ENCODE measurements at places on chromosomes 7 and 10.

DNA sequence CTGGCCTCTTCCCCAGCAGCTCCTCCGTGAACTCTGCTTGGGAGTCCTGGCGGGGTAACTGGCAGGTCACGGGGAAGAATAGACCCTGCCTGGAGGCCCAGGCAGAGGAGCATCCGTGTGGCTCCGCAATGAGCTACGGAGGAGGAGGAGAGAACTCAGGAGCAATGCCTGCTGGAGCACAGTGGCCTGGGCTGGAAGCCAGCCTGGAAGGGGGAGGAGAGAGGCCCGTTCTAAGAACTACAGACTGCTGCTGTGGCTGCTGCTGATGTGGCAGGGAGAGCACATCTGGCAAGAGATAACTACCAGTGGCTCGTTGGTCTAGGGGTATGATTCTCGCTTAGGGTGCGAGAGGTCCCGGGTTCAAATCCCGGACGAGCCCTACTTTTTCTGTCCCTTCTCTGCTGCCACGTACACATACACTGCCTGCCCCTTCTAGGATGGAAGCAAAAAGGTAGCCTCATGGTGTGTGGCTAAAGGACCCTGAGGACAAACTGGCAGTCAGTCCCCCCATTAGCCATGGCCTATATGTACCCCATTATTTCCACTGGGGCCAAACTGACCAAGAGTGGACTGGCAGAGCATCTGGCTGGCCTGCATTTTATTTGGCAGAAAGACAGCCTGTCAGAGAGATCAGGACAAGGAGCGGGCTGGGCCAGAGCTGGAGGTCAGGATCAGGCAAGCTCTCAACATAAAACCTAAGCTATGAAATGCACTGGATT is 7.7 kb upstream of the OPN1SW start:
- peak; percentile 37 for DNase-seq

DNA sequence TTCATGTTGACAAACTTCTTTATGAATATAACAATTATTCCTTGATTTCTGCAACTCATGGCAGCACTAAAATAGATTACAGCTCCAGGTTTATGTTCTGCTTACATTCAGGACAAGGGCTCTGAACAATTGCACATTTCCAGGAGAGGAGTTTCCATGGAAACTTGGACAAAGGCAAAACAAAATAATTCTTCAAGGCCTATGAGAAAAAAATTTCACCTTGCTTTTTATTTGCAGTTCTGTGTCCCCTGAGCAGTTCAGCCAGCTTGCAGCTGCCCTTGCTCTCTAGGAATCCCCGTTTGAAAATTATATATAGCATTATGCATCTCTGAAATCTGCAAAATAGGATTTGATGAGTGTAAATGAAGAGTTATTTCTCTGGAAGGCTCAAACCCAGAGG is 71.7 kb downstream of the ARL4A start:
- DNase-seq: no peak

GRCh38 chr10:87603196-87603595 is 56.5 kb upstream of the PAPSS2 start:
- DNase-seq: no peak

DNA sequence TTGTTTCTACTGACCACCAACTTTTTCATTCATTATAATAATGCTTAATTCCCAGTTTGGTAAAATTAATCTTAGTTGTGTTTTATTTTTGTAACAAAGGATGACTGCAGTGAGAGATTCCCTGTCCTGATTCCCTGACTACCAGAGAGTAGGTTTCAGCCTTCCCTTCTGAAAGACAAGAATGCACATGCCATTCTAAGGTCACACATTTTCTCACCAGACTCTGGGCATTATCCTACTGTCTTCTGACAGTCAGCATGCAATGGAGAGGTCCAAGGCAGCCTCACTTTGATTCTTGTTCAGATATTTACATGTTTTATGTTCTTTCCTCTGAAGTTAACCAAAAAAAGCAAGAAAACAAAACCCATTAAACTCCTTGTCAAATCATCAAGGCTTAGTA is 372.7 kb upstream of the CDC14C start:
- no peak for DNase-seq

GRCh38 chr10:34029455-34029854 is 695.0 kb upstream of the NRP1 start:
- DNase-seq: no peak

GRCh38 chr7:96327429-96327828 is 5.5 kb upstream of the SLC25A13 start:
- DNase-seq: no peak

DNA sequence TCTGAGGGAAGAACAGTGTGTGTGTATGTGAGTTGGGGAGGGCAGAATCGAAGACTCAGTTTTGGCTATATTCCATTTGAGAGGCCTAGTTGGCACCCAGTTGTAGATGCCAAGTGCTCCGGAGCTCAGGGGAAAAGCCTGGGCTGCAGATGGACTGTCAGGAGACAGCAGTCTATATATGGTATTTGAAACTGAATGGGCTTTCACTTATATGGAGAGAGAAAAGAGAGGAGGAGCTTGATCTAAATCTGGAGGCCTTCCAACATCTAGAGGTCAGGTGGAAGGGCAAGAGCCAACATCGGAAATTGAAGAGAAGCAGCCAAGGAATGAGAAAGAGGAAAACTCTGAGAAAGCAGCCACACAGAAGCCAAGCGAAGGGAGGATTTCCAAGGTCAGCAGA is 350.8 kb upstream of the BMPER start:
- no peak for DNase-seq

- DNase-seq: no peak
Measured at GRCh38 chr7:110621289-110621688, 469.6 kb upstream of the LRRN3 start.

DNA sequence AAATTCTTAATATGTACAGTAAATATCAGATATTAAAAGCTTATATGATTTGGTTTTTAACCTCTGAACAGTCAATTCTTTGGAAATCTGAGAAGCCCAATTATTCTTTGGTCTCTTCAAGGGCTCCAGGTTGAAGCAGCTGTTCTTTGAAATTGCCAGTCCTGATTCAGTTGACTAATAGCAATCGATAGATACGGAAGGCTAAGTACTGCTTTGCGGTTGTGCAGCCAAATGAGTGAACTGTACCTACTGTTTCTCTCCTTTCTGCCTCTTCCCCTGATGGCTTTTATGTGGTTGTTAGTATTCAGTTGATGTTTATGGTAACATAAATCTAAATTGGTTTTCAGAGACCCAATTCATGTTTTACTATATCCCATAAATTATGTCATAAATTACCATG is 103.1 kb upstream of the RPA3 start:
- DNase-seq: no peak

DNA sequence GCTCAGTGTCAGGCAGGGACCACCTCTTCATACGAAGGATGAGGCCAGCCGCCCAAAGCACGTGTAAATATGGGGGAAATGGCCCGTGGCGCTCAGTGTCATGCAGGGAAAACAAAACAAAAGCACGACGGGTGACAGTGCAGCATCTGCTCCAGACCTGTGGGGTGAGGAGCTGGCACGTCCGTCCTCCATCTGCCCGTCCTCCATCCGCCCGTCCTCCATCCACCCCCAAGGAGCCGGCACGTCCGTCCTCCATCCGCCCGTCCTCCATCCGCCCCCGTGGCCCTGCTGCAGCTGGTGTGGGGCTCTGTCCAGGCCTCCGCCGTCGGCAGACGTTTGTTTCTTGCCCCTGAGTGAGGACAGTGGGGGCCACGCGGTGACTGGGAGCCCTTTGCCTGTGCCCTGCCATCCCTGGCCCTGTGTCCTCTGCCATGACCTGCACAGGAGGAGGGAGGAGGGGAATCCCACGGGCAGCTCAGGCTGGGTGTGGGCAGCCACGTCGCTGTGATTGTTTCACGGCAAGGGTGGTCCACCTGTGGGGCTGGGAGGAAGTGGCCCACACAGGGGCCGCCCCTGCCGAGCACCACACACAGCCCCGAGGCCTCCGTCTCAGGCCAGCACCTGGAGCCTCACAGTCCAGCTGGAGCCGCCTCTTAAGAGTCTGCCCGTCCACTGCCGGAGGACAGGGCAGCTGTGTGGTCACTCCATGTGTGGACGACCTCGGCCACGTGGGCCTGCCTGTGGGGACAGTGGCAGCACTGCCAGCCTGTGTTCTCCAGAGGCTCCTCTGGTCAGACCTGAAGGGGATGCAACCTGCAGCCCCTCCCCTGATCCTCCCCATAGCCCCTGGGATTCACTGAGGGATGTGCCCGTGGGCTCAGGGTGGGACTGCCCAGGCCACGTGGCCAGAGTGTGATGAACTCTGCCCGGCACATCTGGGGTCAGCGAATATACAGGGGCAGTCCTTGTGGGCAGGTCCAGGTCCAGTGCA is 38.2 kb upstream of the DPYSL4 start:
- no peak for DNase-seq

GRCh38 chr10:122500726-122501125 is 39.4 kb downstream of the HTRA1 start:
- DNase-seq: no peak

- no peak for DNase-seq
Measured at GRCh38 chr7:147498081-147498480, 1092.5 kb upstream of the C7orf33 start.

DNA sequence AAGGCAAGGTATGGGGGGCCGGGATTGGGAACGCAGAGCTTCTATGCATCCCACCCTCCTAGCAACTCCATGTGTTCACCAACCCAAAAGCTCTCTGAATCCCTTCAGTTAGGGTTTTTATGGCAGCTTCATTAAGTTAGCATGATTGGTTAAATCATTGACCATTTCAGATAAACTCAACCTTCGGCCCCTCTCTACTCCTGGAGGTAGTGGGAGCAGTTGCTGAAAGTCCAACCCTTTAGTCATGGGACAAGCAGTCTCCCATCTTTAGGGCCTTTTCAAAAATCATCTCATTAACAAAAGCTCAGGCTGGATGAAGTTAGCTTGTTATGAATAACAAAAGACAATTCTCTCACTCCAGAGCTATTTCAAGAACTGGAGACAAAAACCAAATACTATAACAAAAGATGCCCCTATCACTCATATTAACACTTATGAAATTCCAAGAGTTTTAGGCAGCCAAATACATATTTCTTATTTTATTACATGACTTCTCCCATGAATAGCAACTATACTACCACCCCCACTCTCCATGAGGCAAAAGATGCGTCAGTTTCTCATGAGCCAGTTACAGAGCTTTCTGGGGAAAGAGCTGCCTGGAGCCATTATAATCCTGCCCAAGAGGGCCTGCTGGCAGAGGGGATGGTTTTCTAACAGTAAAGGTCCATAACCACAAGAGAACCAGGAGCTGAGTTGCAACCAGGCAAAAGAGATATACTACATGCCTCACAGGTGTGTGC is 44.6 kb downstream of the SLC16A12 start:
- DNase-seq: no peak

GRCh38 chr7:4650433-4651047 is 31.6 kb upstream of the FOXK1 start:
- no peak for DNase-seq

GRCh38 chr10:74111799-74112198 is 38.8 kb downstream of the AP3M1 start:
- DNase-seq: no peak

GRCh38 chr7:77980087-77980713 is 181.6 kb downstream of the PHTF2 start:
- DNase-seq: no peak

GRCh38 chr7:43211693-43212092 is 99.2 kb downstream of the HECW1 start:
- no peak for DNase-seq

DNA sequence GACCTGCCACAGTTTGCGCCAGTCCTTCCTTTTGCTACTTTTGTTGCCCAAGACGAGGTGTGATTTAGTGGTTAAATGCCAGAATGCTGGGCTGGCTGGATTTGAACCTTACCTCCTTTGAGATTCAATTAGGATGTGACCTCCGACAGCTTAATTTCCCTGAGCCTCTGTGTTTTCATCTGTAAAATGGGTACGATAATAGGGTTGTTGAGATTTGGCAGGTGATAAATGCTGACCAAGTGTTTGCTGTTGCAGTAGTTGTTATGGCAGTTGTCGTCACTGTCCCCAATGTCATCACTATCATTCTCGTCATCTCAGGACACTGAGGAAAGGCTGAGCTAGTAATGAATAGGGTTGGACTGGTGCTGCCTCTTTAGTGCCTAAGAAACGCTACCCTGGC is 61.1 kb downstream of the GRK5 start:
- DNase-seq: no peak

GRCh38 chr7:46603780-46604179 is 682.7 kb upstream of the IGFBP3 start:
- no peak for DNase-seq

GRCh38 chr7:18960725-18961124 is 156.7 kb downstream of the TWIST1 start:
- no peak for DNase-seq

DNA sequence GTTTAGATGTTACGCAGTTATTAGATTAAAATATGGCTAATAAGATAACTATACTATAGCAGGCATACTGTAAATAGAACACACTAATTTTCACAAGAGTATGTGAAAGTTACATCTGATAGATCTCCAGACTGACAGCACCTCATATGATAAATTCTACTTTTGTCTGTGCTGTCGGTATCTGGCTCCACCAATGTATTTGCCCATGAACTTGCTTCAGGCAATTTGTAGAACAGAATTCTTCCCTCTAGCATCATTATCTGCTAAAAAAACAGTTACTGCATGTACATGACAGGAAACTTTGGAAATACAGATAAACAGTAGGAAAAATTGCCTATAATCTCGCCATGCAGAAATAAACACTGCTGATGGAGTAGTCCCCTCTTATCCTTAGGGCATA is 137.7 kb downstream of the WNT2 start:
- no peak for DNase-seq
